Aorta (tissue), 5 donors: ENCODE measurements at places on chromosomes 5 and 9. TPM values are rescaled to one million over a fixed set of nuclear protein-coding genes. Genes with fewer than 3 reads are reported as not detected.

DNA sequence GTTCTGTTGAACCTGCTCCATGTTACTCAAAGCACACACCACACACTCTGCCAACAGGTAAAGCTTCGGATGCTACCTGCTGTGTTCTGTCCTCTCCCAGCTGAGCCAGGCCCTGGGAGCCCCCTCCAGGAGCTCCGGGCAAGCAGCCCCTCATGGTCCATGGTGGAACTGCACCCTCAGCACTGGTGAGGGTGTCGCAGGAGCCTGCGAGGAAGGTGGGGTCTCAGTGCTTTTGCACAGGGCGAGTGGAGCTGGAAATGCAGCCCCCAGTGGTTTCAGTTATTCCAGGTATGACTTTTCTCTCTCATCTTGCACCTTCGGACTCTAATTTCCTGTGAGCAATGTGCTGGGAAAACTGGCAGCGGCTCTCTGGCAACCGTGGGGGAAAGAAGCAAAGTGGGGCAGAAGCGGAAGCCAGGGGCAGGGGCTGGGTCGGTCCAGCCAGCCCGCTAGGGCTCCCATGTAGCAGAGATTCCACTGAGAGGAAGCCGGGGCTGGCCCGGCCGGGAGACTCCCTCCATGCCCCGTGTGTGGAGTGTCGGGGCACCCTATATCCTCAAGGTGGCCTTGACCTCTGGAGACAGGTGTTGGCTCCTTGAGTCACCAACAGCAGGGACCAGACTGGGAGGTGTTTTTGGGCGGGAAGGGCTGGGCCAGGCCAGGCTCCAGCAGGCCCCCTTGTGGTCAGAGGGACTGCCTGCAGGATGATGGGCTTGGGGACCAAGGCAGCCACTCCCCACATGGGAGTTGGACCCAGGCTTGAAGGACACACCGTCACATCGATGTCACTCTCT lies 75.6 kb upstream of the PRSS3 start:
- DNase-seq: no peak

GRCh38 chr5:179620703-179621350 lies 2.6 kb downstream of the HNRNPH1 start:
- DNase-seq: no peak

The CCL27 gene
- not detected for total RNA-seq

The LRRC14B gene
- total RNA-seq: not detected

GRCh38 chr5:1881098-1881572 lies 1.6 kb downstream of the IRX4 start:
- no peak for DNase-seq
